Astrocyte of the hippocampus (primary cell): ENCODE measurements at places on chromosomes 2 and 18.

- peak; percentile 77 for DNase-seq
These were observed 137.4 kb upstream of the DLX2 start for GRCh38 chr2:172239944-172240590.

GRCh38 chr18:3605486-3605952, 155.5 kb downstream of the TGIF1 start:
- no peak for DNase-seq

GRCh38 chr18:42268186-42268725, 313.2 kb downstream of the PIK3C3 start:
- DNase-seq, result no peak

DNA sequence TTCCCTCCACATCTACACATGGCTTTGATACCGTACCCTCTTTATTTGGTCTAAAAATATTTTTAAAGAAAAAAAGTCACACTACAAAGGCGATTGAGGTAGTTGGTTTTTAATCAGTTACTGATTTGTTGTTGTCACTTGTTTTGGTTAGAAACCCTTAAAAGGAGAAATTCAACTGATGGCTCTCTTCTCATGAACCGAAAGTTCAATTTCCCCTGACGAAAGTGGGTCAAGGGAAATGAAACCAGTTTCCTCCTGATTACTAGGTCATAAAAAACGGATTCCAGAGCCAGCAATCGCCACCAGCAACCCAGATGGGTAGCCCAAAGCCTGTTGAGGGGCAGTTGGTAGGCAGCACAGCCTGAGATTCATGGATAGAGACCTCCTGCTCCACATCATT, 63.2 kb downstream of the DLGAP1 start:
- DNase-seq, result no peak

- no peak for DNase-seq
These were observed 74.7 kb downstream of the KCTD1 start for GRCh38 chr18:26473672-26474071.

- no peak for DNase-seq
These were observed 441.8 kb downstream of the CMPK2 start for GRCh38 chr2:6423944-6424343.
